Dermis blood vessel endothelial cell (primary cell): ENCODE measurements at places on chromosomes 7 and 10. TPM values are rescaled to one million over a fixed set of nuclear protein-coding genes. Genes with fewer than 3 reads are reported as not detected.

FGL2 gene
- total RNA-seq, result 0.17 and 0.33 TPM in 2 replicates

HOXA9 gene
- 9.0 and 11.8 TPM in 2 replicates for total RNA-seq

CNPY1 gene
- total RNA-seq, result not detected in 2 replicates

LHFPL3 gene
- total RNA-seq, result not detected in 2 replicates

SYNPO2L gene
- under 0.01 TPM in 1 of 2 replicates, not detected in the other for total RNA-seq

NSUN6 gene
- 3.6 and 7.3 TPM in 2 replicates for total RNA-seq

SLC16A9 gene
- under 0.01 and 0.05 TPM in 2 replicates for total RNA-seq

AKR1C4 gene
- total RNA-seq, result not detected in 2 replicates

GRCh38 chr10:122029499-122030199 is 40.7 kb downstream of the TACC2 start:
- no peak for DNase-seq

DNA sequence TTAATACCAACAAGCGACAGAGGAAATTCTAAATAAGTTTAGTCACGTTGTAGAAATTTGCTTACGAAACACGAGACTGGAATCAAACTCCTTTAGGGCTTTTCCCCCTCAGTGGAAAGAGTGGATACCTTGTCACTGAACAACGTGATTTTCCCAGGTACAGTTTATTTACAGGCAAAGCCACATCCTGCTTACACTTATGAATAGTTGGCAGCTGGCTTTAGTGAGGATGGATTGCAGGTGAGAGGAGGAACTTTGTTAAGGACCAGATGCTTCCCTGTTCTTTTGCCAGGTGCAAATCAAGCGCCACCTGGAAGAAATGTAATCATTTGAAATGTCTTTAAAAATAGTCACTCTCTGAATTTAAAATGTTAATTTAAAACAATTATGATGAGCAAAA is 282.4 kb downstream of the ADARB2 start:
- DNase-seq, result no peak

GRCh38 chr10:47357911-47358310 is 9.7 kb downstream of the RBP3 start:
- DNase-seq, result no peak

GRCh38 chr7:90216080-90216674 is 4.6 kb downstream of the STEAP2 start:
- no peak for DNase-seq

GRCh38 chr10:23968301-23968700 is 240.6 kb upstream of the KIAA1217 start:
- DNase-seq, result no peak

DNA sequence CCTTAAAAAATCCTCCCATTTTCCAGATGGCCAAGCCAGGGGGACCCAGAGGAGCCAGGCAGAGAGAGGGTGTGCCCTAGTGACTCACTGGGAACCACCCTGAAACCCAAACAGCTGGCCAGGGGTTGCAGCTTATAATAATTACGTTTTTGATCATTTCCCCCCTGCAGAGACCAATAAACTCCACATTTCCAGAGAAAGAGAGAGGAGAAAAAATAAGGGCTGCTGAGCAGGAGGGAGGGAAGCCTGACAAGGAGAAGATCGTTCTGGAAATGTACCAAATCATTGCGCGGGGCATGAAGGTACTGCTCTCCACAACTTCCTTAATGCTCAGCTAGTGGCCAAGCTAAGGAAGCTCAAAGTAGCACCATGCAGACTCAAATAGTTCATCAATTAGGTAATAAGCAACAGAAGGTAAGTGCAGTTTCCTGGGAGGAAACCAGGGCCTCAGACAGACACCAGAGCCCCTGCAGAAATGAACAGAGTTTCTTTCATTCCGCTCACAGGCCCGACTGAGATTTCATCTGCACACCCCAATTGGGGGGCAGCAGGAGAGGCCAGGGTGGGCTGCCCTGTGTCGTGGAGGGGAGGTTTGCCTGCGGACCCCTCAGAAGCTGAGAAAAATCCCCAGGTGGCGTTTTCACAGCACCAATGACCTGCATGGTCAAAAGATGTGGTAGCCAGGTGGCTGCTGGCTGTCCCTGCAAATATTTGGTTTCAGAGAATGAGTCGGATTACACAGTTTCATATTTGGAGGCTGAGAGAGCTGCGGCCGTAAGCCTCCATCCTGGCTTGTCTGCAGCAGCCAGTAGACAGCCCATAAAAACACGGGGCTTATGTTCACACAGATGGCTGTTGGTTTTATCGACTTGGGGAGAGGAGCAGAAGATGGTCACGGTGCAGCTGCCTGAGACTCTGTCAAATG is 153.2 kb upstream of the LYZL2 start:
- DNase-seq, result peak; percentile 40

DNA sequence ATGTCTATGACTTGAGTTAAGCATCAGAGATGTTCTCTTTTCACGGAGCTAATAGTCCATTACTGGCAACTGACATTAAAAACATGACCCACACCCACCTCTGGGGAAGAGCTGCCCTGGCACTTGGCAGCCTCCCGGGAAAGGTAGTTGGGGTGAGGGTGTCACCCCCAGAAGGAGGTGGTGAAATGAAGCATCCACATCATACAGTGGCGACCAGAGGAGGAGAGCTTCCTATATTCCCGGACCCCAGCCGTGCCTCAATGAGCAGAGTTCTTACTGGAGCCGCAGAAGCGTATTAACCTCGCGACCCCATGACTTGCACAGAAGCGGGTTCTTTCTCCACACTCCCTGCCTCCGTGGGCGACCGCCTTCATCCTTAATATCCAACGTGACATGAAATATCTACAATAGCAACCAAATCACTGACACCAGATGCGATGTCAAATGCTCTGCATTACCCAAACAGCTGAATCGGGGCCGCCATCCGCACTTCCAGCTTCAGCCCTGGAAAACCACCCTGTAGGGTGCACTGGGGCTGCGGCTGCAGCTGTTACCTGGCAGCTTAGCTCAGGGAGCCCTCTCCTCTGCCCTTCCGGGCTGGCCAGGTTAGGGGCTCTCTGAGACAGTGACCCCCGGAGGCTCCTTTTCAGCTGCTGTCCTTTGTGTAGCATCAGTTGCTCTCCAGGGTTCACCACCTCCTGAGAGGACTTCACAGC is 103.1 kb upstream of the PARD3 start:
- DNase-seq, result no peak

- no peak for DNase-seq
Measured at GRCh38 chr10:58982470-58983239, 193.8 kb upstream of the PHYHIPL start.

DNA sequence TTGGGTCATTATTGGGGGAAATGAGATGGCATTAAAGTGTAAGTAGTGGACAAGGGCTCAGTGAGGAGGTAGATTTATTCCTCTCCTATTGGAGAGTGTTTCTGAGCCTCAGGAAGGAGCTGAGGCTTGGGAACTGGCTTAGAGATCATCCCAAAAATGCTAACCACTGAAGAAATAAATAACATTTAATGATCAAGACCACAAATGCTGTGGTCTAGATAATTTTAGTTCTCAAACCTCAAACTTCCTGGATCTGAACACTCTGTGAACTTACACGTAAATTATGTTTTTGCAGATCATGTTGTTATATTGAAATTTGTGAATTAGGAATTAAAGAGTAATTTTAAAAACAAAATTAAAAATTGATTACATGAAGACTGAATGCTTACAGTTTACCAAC is 27.3 kb downstream of the MDFIC start:
- no peak for DNase-seq

DNA sequence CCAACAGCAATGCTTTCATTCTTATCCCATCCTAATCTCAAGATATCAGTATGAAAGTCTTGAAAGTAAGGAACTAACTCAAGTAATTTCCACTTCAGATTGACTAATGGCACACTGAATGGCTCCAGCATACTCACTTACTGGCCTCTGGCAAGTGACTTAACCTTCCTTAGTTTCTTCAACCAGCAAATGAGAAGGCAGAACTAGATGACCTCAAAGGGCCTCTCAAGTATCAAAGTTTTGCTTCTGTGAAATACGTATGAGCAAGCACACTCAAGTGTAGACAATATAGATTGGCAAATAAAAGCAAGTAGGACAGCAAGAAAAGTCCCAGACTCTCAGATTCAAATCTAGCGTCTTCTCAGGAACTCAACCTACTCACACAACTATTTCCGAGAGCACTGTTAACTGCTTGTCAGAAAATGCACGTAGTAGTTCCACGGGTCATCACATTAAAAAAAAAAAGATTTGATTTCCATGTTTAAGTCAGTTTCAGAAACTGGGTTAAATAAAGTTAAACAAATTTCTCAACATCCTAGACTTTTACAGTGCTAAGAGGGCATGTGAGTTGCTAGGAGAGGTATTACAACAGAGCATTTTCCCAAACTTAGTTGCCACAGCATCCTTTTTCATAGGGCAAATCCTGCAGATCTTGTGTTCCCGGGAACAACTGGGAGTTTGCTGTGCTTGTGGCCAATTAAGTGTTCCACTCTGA is 276.9 kb upstream of the KLF14 start:
- DNase-seq, result no peak

GRCh38 chr7:136074843-136075242 is 97.7 kb upstream of the MTPN start:
- peak; percentile 8 for DNase-seq

DNA sequence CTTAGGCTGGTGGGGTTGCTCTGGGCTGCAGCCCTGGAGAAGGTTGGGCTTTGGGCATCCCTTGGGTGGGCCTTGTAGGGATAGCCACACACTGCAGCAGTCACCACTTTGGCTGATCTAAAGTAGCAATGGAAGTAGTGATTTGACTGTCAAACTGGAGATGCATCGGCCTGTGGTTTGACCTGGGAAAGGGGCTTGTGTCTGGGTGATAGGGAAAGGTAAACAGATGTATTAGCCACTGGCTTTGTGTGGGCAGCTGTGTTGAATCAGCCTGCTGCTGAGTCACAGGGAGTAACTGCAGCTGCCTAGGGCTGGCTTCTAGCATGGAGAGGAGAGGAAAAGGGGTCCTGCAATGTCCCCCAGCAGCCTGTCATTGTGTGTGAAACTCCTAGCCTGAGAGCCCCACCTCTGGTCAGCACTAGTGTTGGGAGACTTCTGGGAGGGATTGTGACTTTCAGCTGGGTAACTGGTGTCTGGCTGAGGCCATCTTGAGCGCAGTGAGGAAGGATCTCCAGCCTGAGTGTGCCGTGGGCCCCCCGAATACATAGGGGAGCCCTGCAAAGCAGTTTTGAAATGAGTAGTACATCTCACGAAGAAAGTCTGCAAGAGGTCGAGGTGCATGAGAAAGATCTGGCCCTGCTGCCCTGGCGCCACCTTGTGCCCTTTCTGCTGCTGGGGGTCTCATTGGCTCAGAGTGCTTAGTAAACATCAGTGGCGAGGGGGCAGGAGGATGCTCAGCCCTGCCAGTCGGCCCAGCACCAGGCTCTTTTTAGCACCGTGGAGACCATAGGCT is 117.3 kb downstream of the FANK1 start:
- DNase-seq, result peak; percentile 13

DNA sequence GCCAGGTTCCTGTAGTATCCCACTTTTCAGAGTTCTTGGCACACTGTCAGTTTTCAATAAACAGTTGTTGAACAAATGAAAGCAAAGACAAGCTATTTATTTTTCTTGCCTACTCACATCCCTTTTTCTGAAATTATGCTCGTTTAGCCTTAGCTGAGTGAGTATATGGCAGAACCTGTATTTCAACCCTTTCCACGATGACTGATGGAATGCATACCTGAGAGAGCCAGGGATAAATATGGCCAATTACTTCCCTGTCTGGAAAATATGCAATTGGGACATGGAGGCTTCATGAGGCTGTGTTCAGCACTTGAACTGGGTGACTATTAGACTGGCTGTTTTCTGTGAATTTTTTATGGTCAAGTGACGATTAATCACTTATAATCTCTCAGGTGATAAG is 144.5 kb upstream of the POT1 start:
- DNase-seq, result no peak

DNA sequence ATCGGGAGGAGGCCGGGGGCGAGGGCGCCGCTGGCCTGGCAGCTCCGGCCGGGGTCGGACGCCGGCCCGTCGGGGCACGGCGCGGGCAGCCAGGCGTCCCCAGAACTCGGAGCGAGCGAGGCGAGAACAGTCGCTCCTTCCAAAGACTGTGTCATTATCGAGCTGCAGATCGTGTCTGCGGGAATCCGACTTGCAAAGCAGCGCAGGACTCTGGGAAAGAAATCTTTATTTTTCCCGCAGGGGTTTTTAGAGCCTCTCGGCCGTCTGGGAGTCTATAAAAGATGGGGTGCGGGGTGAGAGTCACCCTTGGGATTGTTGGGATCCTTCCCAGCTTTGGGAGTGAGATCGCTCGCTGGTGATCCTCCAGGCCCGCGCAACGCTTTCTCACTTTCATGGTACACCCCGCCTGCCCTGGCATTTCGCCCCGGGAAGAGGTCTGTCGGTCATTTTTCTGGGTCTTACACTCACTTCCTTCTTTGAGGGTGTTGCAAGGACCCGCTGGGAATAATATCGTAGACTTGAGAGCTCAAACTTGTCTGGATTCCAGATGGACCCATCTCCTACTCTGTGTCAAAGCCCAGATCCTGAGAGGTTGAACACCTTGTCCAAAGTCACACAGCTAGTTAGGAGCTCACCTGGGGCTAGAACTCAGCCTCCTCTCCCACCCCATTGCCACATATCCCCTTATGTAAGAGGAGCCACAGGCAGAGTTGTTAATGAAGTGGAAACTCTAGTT is 1.0 kb downstream of the UBTD1 start:
- DNase-seq, result peak; percentile 44

DNA sequence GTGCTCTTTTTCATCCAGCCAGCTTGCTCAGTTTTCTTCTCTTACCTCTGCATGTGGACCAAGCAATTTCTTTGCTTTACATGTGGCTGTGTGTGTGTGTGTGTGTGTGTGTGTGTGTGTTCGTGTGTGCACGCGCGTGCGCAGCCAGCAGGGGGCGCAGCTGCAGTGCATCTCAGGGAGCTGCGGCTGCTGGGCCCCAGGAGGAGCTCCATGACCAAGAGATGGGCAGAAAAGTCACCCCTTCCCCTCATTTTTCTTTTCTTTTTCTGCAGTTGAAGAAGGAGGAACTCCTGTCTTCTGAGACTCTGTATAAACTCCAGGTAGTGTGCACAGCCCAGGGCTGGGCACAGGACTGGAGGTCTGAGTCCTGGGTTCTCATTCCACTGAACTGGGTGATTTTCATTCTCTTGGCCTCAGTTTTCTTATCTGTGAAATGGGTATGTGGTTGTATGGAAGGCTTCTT is 41.8 kb downstream of the BLNK start:
- DNase-seq, result peak; percentile 83

DNA sequence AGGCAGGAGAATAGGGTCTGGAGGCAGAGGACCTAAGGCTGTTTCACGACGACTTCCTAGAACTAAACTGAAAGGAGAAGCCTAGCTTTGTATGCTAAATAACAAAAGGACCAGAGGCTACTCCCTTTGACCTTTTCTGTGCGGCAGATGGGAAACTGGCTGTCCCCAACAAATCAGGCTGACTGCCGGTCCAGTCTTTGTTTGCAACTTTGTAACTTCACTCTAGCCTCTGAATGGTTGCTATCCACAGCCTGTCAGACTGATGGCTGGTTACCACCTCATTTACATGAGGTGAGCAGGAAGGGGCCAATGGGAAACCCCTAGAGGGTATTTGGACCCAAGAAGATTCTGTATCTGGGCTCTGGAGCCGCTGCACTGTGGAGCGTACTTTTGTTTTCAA is 132.6 kb upstream of the SHH start:
- no peak for DNase-seq

DNA sequence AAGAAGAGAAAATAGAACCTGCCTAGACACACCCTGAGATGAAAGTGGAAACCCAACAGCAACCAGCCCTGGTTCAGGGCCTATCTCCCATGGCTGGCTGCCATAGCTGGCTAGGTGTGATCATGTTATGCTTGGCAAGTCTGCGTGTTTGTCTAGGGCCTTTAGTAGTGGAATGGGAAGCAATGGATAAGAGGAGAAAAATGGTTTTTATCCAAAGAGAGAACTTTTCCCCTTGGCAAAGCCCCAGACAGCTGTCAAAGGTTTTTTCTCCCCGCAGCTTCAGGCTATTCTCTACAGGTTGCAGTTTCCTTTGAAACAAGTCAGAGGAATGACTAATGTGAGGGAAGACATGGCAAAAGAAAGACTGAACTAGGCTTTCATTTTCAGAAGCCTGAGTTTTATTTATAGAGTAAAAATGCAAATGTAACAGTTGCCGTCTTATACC is 161.5 kb downstream of the SEMA3D start:
- peak; percentile 34 for DNase-seq
